Hematopoietic multipotent progenitor cell treated with erythropoietin and hydrocortisone succinate and interleukin-3 and kit ligand, for 4 days (in vitro differentiated cells): ENCODE measurements at places on chromosomes 12 and 14.

DNA sequence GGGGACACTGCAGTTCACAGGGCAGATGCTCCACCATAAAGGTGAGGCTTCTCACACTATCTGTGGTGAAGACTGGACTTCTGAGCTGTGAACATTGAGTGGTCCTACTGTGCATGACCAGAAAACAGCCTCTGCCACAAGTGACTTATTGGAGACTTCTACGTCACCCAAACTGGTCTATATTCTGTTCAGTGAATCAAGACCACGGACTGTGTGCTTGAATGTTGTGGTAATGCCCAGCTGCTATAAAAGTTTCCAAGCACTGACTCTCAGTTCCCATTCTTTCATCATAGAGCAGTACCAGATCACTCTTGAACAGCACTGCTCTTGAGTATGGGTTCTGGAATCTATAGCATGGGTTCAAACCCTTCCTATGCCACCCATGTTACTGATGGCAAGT, 4.8 kb upstream of the PLEK2 start:
- DNase-seq = no peak

DNA sequence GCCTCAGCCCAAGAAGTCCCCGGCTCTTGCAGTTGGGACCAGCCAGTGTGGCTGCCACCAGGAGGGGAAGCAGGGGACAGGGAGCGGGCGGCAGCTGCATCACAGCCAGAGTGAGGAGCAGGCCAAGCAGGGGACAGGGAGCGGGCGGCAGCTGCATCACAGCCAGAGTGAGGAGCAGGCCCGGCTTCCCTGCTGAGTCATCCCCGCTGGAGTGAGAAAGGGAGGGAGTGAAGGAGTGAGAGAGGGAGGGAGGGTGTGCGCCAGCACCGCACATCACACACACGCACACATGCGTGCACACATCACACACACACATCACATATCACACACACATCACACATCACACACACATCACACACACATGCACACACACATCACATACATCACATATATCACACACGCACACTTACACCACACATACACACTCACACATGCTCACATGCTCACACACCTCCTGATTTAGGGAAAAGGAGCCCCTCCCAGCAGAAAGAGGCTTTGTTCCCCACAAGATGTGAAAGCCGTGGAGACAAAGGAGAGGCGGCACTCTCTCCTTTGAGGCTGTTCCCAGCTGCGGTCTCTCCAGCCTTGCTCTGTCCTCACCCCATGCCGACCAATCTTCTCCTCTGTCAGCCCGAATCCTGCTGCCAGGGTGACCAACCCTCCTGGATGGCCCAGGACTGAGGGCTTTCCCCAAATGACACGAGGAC, 16.7 kb upstream of the ZDHHC22 start:
- DNase-seq = peak; percentile 47

DNA sequence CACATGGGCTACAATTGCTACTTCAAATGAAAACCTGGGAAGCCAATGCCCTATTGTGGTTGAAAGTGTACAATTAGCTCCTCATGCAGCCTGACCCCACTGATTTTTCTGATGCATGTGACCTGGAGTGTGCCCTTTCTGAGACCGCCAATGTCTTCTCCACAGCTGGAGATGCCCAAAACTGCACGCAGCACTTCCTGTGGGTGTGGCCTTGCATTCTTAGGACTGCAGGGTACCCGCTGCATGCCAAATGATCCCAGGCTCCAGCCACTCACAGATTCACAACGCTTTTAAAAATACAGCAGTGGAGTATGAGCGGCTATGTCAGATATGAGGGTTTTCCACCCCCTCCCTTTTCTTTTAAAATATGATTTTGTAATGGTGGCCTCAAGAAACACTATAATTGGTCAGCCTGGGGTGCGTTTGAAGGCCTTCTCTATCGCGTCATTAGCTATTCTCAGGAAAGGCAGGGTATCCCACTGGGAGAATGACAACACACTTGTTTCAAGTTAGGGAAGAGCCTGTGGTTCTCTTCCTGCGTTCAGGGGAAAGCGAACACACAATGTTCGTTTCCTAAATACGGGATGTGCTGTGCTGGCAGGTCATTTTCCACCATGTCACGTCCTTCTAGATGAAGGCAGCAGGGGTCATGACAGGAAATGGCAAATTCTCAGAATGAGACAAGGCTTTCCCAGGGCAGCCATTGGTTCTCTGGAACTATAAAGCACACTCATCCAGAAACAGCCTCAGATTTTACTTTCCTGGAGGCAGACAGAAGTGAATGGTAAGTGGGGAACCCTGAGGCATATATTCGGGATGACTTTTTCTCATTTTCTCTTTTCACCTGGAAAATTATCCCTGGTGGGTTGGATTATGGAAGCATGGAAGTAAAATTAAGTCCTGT, at the start of gene APOLD1:
TSS of gene APOLD1 (plus strand) at position 749 of the 904 bp plus-strand sequence. CDS start at position 782, 33 bp downstream.
- DNase-seq = peak; percentile 20

DNA sequence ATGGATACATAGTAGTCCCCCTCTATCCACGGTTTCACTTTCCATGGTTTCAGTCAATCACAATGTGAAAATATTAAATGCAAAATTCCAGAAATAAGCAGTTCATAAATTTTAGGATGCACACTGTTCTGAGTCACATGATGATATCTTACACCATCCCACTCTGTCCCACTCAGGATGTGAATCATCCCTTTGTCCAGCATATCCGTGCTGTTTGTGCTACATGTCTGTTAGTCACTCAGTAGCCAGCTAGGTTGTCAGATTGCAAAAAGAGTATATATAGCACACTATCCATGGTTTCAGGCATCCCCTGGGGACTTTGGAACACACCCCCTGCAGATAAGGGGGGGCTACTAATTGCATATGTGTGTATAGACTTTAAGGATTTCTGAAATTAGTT, 8.1 kb upstream of the NAA30 start:
- DNase-seq = no peak

DNA sequence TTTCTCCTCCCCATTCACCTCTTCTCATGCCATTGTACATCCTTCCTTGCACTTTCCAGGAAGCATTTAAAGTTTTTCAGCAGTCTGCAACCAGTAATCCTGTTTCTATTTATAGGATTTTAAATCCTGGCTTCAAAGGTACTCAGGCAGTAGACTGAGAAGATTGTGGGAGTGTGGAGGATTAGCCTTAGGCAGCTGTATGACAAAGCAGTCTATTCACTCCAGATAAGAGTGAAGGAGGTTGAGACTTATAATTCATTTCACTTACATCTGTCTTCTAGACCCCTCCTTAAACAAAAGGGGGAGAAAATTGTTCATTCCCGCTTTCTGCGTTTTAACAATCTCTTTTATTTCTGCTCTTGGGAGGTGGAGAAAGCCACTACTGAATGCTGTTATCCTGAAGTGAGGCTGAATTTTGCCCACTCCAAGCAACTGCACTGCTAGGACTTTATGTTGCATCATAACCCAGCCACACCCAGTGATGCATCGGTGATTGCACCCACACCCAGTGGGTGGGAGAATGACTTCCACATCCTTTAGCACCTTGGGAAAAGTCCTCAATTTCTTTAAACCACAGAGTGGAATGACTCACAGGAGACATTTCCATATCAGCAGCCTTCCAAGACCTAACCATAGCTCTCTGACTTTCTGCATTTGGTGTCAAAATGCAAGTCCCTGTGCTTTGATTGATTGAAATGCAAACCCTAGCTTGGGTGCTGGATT, 382.5 kb upstream of the ATP2B1 start:
- peak; percentile 8 for DNase-seq

DNA sequence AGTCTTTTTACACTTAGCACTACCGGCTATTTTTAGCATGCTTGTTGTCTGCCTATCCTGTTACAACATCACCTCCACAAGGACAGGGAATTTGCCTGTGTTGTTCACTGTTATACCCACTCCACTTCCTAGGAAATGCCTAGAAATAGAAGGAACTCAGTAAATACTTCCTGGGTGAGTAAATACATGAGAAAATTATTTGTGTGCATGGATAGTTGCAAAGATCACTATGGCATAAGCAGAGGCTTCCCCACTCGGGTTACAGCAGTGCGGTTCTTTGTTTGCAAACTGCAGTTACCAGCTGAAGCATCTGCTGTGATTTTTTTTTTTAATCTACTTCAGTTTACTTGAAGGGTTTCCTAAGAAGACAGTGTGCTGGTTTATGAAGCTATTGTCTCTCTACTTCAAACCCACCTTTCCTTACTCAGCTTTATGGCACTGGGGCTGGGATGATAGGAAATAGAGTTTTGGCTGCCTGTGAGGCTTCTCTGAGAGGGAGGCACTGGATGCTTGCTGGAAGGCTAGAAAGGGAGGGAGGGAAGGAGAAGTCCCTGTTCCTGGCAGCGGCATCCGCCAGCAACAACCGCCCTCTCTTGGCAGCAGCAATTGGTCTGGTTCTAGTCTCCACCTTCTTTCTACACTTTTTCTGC, 29.0 kb downstream of the PDE6H start:
- DNase-seq = no peak

DNA sequence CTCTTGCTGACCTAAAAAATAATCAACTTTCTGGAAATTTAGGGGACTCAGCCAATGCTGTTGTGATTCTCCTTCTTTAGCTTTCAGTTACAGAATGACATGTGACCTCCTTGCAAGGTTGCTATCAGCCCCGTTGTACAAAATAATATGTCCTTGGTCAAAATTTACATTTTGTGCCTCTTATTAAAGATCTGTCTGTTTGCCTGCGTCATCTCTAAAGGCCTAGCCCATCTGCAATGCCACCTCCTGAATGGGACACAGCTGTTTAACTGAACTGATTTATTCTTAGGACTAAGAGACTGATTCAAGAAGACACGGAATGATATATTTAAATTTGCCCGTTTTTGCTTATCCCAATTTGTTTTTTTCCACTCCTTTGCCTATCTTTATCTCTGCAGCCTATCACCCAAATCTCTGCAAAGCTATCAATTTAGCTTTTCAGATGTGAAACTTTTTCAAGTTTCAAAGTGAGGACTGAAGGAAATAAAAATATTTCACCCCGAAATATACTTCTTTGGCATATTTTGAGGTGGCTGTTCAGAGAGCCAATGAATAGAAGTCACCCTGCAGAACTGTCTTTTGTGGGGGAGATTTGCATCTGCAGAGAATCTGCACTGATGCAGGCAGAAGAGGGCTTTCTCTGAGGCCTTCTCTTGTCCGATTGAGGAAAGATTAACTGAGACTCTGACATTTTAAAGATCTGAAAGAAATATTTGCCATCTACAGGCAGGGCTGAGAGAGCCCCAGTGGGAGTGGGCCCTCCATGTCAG, 126.0 kb downstream of the VEZT start:
- no peak for DNase-seq
